AG04449 (cell line): ENCODE measurements at places on chromosomes 6 and 20.

- no peak for DNase-seq
These were observed 307.9 kb upstream of the SLC35B3 start for GRCh38 chr6:8743170-8743745.

DNA sequence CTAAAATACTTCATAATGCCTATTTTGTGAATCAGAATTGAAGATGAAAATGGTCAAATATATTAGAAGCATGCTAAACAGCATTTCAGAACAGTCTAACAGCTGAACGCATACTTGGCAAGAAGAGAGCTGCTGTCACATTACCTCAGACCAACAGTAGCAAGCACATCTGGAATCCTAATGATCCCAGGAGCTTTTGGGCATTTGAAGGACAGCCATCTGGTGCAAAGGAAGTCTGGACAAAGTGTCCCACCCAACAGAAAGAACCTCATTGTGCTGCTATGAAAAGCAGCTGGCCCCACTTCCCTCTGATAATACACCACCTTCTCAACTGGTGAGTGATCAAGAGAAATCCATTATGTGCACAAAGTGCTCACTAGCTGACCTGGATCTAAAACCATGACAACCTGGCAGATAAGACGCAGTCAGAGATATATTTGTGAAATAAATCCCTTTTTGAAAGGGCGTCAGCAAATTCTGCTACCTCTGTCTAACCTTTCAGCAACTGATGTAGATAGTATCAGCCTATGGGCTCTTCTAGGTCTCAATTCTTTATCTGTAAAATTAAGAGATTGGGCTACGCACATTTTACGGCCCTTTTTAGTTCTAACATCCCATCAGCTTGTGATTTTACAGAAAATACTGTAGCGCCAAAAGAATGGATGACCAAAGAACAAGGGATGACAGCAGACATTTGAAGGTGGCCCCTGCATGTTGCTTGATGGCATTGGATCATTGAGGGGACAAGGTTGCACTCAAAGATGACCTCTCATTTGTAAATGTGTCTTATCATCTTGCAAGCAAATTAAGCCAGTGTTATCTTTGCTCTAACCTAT is 78.7 kb downstream of the SGK1 start:
- no peak for DNase-seq

GRCh38 chr6:110265273-110265672 is 85.0 kb downstream of the CDC40 start:
- no peak for DNase-seq

DNA sequence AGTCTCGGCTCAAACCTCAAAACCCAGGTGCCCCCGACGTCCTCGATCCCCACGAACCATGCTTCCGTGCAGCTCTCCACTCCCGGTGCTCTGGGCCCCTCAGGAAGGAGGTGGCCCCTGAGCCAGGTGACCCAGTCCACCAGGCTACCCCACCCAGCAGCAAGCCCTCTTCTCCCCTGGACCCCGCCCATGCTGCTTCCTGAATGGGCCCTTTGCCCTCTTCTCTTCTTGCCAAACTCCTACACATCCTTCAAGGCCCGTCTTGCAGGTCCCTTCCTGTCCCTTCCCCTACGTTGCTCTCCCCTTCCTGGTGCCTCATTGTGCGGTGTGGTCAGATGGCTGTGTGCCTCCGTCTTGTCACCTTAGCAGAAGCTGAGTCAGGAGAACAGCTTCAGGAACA is 3.4 kb upstream of the GATA5 start:
- no peak for DNase-seq

DNA sequence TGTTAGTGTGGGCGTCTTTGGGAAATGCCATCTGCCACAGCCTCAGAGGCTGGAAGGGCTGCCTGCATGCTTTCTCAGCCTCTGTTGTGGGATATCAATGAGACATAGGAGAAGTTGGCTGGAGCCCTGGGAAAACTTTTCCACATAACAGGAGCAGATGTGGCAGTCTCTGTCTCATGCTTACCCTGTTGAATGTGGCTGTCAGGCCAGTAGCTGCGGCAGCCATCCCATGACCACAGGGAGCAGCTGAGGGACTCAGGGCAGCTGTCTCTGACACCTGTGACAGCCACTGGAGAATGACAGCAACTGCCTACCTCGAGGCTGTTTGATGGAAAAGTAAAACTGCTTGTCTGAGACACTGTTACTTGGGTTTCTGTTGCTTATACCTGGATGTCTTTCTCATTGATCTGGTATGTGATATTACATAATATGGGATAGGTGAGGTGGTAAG is 64.4 kb downstream of the TULP4 start:
- DNase-seq: peak; percentile 53
